ENCODE measurements at places on chromosomes 1 and 21.

- peaks cover 27% of the 10 kb centered on the region for H3K4me1 ChIP-seq
- peaks cover 9% of the 10 kb centered on the region for H3K36me3 ChIP-seq
- H3K4me3 ChIP-seq = no peak overlapping the region
- H3K27me3 ChIP-seq = no peaks in the 10 kb centered on the region
- no peak for DNase-seq
Observed at GRCh38 chr21:43921979-43922945, 57.2 kb downstream of the AGPAT3 start.

DNA sequence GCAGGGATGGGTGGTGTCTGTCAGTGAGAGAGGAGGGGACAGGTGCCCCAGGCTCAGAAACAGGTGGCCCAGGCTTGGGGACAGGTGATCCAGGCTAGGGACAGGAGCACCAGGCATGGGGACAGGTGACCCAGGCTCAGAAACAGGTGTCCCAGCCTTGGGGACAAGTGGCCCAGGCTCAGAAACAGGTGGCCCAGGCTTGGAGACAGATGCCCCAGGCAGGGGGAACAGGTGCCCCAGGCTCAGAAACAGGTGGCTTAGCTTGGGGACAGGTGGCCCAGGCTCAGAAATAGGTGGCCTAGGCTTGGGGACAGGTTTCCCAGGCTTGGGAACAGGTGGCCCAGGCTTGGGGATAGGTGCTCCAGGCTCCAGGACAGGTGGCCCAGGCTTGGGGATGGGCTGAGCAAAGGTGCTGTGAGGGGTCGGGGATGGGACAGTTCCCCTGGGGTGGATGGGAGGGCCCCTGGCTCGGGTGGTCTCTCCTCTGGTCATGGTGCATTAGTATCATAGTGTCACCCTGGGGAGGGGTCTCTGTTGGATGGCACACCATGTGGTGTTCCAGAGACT, 87.7 kb upstream of the C1orf174 start:
- DNase-seq = no peak
- H3K36me3 ChIP-seq = no peaks in the 10 kb centered on the region
- H3K4me1 ChIP-seq = no peaks in the 10 kb centered on the region
- H3K4me3 ChIP-seq = no peak overlapping the region
- no peaks in the 10 kb centered on the region for H3K27me3 ChIP-seq
- no peak overlapping the region for H3K27ac ChIP-seq

GRCh38 chr1:226625832-226626576, 77.4 kb downstream of the STUM start:
- no peak for DNase-seq
- H3K4me1 ChIP-seq = no peaks in the 10 kb centered on the region
- H3K27me3 ChIP-seq = no peaks in the 10 kb centered on the region
- peak overlapping the region; percentile 37 for H3K4me3 ChIP-seq
- peaks cover 3% of the 10 kb centered on the region for H3K36me3 ChIP-seq
- no peak overlapping the region for H3K27ac ChIP-seq

- no peak overlapping the region for H3K4me3 ChIP-seq
- no peak overlapping the region for H3K27ac ChIP-seq
Observed at GRCh38 chr1:237074371-237075117, 32.6 kb downstream of the RYR2 start.

DNA sequence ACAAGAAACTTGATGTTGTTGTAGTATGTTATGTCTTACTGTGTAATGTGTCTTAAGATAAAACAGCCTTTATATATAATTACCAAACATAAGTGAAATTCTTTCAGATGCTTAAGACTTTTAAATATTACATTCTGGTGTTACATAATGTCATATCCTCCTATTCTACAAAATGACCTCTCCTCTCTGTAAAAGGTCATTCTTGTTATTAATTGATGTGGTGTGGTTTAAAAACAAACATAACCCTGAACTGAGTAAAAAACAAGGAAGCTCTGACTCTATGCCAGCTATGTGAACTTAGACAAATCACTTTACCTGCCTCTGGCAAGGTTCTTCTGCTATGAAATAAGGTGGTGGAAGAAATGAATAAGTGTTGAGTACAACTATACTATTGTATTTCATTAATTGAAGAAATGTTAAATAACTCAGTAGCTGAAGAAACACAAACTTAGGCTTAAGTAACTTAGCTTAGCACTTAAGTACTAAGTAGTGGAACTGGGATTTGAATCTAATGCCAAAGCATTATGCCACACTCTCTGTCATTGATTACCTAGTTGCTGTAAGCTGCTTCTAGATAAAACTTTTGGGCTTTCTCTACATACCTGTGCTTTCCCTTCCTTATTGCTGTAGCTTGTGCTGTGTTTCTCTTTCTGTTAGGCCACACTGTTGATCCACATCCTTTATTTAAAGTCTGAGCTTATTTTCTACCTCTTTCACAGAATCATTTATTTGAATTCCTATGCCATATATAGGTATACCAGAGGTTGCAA, 859 bp upstream of the ANGPTL1 start:
- no peak overlapping the region for H3K27ac ChIP-seq
- DNase-seq = no peak
- H3K4me3 ChIP-seq = no peak overlapping the region
- no peaks in the 10 kb centered on the region for H3K36me3 ChIP-seq
- H3K4me1 ChIP-seq = no peaks in the 10 kb centered on the region
- H3K27me3 ChIP-seq = no peaks in the 10 kb centered on the region

GRCh38 chr1:236677641-236678235, 8.6 kb upstream of the ACTN2 start:
- no peak overlapping the region for H3K4me3 ChIP-seq
- H3K36me3 ChIP-seq = no peaks in the 10 kb centered on the region
- DNase-seq = no peak
- no peaks in the 10 kb centered on the region for H3K27me3 ChIP-seq
- H3K27ac ChIP-seq = no peak overlapping the region
- H3K4me1 ChIP-seq = no peaks in the 10 kb centered on the region

DNA sequence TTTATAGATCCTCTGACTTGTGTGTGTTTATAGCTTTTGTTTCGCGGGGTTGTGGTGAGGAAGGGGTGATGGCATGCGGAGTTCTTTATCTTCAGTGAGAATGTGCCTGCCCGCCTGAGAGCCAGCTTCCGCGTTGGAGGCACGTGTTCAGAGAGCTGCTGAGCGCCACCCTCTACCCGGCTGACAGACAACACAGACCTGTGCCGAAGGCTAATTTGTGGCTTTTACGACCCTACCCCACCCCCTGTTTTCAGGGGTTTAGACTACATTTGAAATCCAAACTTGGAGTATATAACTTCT, 14.4 kb upstream of the CD101 start:
- H3K4me1 ChIP-seq = peaks cover 16% of the 10 kb centered on the region
- H3K36me3 ChIP-seq = no peaks in the 10 kb centered on the region
- peak overlapping the region; percentile 60 for H3K27ac ChIP-seq
- no peaks in the 10 kb centered on the region for H3K27me3 ChIP-seq
- DNase-seq = peak; percentile 22
- peak overlapping the region; percentile 42 for H3K4me3 ChIP-seq

Measured in effector memory CD4-positive, alpha-beta T cell (primary cell).